Activated naive CD8-positive, alpha-beta T cell treated with anti-CD3 and anti-CD28 coated beads for 36 hours (primary cell): ENCODE measurements at places on chromosomes 7 and 10. TPM values are rescaled to one million over a fixed set of nuclear protein-coding genes. Genes with fewer than 3 reads are reported as not detected.

DNA sequence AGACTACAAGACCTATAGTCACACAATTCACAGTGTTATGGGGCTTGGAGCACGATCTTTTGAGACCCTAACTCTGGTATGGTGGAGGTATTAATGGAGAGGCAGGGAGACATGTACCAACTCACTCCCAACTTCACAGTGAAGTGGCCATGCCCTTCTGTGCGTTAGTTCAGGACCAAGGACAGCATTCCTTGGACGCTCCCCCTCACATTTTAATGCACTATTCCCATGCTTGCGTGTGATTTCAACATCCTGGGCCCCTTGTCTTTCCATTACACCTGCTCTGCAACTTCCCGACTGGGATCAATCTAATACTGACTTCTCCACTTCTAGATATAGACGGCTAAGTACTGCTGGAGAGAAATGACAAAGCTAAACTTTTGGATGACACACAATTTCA is 72.7 kb downstream of the PLCE1 start:
- H3K4me1 ChIP-seq, result no peaks in the 10 kb centered on the region
- no peaks in the 10 kb centered on the region for H3K27me3 ChIP-seq
- H3K36me3 ChIP-seq, result no peaks in the 10 kb centered on the region
- no peak overlapping the region for H3K27ac ChIP-seq

- DNase-seq, result no peak
- H3K4me1 ChIP-seq, result no peaks in the 10 kb centered on the region
- no peak overlapping the region for H3K4me3 ChIP-seq
- H3K27ac ChIP-seq, result no peak overlapping the region
- H3K27me3 ChIP-seq, result peaks cover 44% of the 10 kb centered on the region
- no peaks in the 10 kb centered on the region for H3K36me3 ChIP-seq
These were observed 10.6 kb downstream of the BEND7 start for GRCh38 chr10:13518076-13518692.

- no peak overlapping the region for H3K27ac ChIP-seq
- no peaks in the 10 kb centered on the region for H3K4me1 ChIP-seq
- H3K27me3 ChIP-seq, result no peaks in the 10 kb centered on the region
- H3K36me3 ChIP-seq, result no peaks in the 10 kb centered on the region
- no peak for DNase-seq
- H3K4me3 ChIP-seq, result no peak overlapping the region
These were observed 817.6 kb downstream of the TNS3 start for GRCh38 chr7:46764100-46764936.

- no peak overlapping the region for H3K4me3 ChIP-seq
- H3K4me1 ChIP-seq, result no peaks in the 10 kb centered on the region
- DNase-seq, result no peak
- H3K27me3 ChIP-seq, result no peaks in the 10 kb centered on the region
- H3K36me3 ChIP-seq, result no peaks in the 10 kb centered on the region
These were observed 1227.5 kb upstream of the C7orf33 start for GRCh38 chr7:147363101-147363500.

Gene AKR1D1
- not detected for total RNA-seq

DNA sequence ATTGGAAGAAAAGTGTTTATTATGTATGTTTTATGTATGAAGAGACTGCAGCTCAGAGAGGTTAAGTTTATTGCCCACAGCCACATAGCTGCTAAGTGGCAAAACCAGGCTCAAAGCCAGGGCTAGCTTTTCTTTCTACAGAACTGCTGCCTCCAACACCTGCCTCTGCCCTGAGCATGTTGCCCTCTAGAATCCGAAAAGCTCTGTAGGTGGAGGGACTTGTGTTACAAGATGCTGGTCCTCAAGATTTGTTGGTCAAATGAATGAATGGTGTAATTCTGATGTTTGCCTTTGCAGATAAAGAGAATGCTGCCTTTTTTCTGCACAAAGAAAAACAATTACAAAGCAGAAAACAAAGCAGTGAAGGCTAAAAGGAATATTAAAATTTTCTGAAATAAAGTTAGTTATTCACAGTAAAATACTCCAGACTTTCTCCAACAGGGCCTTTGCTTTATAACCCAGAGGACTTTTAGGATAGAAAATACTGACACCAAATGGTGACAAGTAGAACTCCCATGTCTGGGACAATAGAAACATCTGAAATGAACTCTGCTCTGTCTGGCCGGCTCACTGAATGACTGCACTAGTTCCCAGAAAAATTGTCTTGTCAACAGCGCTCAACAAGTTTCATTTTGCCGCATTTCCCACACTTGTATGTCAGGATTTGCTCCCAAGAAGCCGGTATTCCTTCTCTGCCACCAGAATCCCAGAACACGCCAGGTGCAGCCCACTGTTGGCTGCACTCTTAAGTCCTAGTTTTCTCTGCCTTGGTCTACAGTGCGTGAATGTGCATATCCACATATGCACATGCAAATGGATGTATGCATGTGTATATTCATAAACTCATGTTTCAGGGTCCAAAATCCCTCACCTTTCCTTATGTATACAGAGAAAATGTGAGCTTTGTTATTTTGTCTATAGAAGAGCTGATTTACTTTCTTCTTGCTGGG is 11.0 kb upstream of the DNTT start:
- H3K36me3 ChIP-seq, result no peaks in the 10 kb centered on the region
- H3K4me3 ChIP-seq, result no peak overlapping the region
- peaks cover 23% of the 10 kb centered on the region for H3K4me1 ChIP-seq

Gene WASHC2A
- 29.9 TPM for total RNA-seq

Gene TAS2R41
- total RNA-seq, result not detected
